ENCODE measurements at places on chromosomes 12 and 14.
A peak's percentile ranks its signal among the peaks of the same experiment; 100 is the strongest.

- no peak for DNase-seq
These were observed 78.1 kb upstream of the PTHLH start for GRCh38 chr12:28050606-28051005.

DNA sequence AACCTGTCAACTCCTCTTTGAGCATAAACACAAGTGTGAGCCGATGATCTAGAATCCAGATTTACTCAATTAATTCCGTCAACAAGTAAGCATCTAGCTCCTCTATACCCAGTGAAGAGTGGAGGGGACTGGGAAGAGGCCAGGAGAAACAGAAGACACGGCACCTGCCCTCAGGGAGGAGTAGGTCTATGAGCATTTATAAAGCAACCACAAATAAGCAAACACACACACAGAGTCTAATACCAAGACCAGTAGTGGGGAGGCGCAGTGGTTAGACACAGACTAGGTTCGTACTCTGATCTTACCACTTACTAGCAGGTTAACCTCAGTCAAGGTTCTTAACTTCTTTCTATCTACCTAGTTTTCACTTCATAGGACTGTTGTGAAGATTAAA is 5.9 kb upstream of the FOXN3 start:
- DNase-seq: no peak

DNA sequence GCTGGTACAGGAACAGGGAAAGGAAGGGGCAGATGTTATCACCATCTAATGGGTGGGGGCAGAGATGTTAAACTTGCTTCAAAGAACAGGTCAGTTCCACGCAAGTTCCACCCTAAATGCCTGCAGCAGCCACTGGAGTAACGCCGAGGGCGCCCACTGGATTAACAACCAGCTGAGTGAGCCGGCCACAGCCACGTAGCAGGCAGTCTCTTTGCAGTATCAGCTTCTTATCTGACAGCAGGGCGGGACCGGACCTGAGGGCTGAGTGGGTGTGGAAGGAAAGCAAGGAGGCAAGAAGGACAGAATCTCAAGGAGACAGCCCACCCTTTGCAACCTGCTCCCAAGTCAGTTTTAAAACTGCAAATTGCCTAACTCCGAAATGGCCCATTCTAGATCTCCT is 38.4 kb upstream of the FOXN3 start:
- DNase-seq: no peak

DNA sequence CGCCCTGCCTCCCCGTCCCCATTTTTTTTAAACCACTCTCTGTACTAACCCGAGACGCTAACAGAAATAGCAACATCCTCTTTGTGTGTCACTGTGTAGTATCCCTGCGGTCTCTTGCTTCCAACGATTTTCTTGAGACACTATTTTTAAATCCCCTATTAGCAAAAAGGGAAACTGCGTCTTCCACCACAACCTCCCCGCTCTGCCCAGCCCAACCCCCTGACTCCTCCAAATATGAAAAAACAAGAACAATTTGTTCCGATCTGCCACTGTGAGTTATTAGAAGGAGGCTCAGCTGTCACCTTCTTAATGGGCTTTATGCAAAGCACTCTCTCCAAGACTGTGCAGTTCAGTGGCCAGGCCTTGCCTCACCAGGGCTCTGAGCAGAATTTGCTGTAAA is 76.3 kb downstream of the MAP1LC3B2 start:
- no peak for DNase-seq

GRCh38 chr12:19847294-19848059 is 408.2 kb downstream of the AEBP2 start:
- no peak for DNase-seq

GRCh38 chr12:95629392-95629791 is 78.1 kb upstream of the USP44 start:
- no peak for DNase-seq

DNA sequence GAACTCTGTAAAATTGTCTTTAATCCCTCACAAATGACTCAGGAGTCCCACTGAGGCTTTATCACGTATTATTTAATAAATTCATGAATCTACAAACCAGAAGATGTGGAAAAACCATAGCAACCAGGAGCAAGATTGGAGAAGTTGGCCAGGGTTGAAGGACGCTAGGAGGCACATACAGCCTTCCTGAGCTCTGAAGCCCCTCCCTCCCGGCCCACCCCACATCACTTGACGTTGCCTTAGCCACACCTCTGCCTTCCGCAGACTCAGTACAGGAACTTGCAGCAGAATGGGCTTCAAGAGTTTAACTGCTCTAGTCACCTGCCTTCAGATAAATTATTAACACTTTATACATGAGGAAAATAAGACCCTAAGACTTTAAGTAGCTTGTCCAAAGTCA is 33.9 kb downstream of the SLC35F4 start:
- DNase-seq: no peak

DNA sequence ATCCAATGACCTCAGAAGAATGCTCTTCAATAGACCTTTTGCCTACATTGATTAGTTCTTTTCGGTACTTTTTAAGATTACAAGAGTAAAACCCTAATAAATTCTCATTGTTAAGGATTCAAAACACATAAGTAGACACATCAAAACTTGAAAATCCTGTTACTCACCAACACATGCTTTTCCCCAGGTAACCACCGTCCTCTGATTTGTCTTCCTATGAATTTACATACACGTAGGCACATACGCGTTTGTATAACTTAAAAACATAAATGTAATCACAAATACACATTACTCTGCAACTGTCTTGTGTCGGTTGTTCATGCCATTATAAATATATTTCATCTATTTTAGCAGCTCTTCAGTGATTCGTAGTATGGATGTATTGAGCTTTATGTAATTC is 910 bp upstream of the WASHC4 start:
- no peak for DNase-seq

DNA sequence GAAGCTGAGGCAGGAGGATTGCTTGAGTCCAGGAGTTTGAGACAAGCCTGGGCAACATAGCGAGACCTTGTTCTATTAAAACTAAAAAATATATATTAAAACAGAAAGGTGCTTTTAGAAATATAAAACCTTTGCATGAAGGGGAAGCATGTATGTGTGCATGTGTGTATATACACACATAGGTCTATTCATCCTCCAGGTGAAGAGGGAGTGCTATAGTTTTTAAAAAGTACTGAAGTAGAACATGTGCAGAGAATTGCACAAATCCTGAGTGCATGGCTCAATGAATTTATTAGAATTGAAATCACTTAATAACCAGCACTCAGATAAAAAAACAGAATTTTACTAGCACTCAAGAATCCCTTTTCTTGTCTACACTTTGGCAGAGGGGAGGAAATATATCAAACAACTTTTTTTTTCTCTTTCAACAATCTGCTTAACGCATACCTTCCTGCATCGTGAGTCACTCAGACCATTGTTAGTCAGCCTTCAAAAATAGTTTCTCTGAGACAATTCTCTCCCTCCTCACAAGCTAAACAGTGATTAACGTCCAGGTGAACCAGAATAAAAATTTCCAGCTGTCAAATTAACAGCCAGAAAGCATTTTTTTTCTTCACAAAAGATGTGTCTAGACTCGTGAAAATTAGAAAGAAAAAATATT is 17.7 kb upstream of the NEDD1 start:
- no peak for DNase-seq

- DNase-seq: no peak
These were observed 29.7 kb downstream of the CPNE8 start for GRCh38 chr12:38875586-38876228.

- no peak for DNase-seq
These were observed 34.0 kb downstream of the SLC4A8 start for GRCh38 chr12:51458635-51459034.

DNA sequence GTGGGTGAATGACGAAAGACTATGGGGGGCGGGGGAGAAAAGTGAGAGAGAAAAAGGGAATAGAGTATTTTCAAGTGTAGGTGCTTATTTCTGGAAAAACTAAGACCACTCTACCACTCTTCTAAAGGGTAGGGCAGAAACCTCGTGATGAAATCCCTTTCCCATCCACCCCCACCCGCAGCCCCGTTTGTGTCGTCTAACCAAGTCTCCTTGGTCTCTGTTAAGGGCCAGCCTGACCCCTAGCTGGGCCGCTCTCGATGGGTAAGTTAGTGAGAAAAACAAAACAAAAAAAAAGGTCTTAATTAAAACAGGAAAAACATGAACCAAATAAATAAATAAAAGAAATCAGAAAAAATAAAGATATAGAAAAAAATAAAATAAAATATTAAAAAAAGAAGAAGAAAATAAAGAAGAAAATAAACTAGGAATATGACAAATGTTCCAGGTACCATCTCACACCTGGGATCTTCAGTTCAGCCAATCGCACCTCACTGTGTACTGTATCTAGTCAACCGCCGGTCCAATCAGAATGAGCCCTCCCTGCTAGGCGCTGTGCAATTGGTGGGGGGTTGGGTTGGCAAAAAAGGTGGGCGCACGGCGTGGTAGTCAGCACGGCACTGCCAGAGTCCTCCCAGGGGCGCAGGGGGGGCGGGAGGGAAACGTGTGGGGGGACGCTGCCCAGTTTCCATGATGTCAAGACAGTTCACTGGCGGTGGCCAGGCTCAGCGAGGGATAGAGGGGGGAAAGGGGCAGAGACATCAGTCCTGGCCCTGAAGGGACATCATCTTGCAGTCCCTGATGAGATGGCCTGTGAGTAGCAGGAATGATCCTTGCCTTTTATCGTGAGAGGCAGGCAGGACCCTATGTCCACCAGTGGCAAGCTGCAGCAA is 9.8 kb upstream of the CDH24 start:
- DNase-seq: no peak

DNA sequence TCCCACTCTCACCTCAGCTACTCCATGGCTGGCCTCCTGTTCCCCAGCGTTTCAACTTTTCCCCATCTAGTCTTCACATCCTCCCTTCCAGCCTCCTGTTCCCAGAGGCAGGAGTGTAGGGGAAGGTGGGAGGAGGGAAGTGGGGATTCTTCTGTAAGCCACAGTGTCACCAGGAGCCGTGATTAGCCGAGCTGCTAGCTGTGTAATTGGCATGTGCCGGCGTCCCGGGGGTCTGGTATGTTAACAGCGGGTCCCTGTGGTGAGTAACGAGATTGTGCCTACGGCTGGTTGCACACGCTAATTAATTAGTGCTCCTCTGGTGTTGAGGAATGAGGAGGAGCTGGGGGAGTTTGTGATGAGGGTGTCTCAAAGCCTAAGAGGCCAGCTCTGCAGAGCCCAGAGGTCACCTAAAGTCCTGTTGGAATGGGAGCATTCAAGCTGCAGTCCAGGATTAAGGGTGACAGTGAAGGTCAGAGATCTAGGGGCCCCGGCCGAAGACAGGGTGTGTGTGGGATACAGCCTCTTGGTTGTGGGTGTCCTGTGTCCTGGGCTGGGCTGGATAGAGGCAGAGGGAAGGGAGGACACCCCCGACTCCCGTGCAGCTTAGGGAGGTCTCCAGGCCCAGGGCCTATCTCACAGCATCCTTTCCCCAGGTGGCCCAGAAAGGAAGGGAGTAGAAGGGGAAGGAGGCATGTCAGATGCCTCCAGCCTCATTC is 10.0 kb upstream of the CALCOCO1 start:
- no peak for DNase-seq

GRCh38 chr14:59189091-59189785 is 771 bp downstream of the DAAM1 start:
- DNase-seq: peak; percentile 12

GRCh38 chr12:50665170-50665569 is 98.7 kb upstream of the ATF1 start:
- DNase-seq: no peak

DNA sequence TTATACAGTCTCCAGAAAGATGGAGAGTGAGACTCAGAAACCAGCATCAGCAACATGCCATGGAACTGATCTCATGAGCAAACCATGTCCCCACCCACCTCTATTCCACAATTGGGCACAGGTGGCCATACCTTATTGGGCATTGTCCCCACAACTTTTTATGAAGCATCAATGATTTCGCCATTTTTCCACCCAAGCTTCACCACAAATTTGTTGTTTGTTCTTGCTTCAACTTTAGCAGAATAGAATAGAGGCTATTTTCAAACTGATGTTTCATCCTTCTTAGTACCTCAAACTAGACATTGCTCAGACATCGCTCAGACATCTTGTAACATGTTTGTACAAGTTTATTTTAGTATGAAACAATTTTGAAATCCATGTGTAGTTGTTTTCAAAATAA is 112.5 kb upstream of the TMTC2 start:
- DNase-seq: no peak

GRCh38 chr12:75644472-75645072 is 133.2 kb upstream of the KRR1 start:
- no peak for DNase-seq

DNA sequence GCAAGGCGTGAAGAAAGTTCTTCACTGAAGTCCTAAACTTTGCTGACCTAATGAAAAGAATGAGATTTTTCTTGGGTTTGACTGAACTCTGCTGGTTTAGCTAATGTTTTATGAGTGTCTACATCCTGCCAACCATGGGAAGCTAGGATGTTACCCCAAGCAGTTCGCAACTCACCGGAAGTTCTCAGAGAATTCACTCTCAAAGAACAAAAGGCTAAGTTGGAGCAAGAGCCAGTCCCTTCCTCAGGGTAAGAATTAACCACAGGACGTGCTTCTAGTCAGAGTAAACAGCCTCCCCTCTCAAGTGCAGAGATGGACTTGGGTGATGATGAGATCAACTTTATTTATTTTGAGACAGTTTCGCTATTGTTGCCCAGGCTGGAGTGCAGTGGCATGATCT is 37.3 kb downstream of the TCHP start:
- no peak for DNase-seq

DNA sequence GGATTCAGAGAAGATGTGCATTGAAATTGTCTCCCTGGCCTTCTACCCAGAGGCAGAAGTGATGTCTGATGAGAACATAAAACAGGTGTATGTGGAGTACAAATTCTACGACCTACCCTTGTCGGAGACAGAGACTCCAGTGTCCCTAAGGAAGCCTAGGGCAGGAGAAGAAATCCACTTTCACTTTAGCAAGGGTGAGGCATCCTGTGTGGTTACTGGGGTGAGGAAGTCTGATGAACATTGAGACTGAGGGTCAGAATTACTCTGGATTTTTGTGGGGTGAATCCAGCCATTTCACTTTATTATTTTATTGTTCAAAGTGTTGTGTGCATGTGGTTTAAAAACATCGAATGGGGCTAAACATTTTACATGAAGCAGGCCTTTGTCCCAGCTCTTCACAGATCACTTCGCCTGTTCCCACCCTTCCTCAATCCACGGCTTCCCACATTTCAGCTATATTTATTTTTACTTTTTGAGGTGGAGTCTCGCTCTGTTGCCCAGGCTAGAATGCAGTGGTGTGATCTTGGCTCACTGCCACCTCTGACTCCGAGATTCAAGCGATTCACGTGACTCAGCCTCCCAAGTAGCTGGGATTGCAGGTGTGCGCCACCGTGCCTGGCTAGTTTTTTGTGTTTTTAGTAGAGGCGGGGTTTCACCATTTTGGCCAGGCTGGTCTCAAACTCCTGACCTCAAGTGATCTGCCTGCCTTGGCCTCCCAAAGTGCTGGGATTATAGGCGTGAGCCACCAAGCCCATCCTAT is 40.6 kb downstream of the SUPT16H start:
- DNase-seq: no peak
